ENCODE measurements at places on chromosomes 11 and 22.
A peak's percentile ranks its signal among the peaks of the same experiment; 100 is the strongest.

DNA sequence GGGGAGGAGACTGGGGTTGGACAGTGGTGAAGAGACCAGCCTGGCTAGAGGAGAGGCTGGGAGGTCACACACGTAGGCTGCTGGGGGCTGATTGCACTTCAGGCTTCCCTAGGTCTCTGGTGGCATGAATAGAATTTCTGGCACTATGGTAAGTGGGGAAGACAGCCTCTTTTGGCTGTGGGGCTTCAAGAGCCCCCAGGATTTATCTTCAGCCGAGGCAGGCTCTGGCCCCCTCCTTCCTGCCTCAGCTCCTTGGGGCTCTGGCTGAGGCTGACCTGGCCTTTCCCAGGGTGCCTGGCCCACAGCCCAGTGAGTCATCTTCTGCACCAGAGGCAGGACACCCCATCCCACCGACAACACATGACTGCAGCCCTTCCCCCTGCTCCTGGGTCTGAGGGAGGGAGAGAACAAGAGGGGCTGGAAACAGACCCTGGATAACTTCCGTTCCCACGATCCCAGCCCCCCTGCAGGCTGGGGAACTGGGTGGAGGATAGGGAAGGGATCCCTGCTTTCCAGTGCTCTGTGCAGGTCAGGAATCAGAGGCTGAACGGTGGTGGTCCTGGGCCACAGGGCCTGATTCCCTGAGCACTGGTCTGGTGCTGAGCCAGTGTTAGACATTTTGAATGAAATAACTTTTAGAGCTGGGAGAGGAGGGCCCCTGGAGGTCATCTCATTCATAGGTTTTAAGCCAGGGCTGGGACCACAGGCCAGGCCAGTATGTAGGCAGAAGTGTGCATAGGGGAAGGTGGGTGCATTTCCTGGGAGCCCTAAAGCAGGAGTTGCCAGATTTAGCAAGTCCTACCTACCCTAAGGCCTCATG is 26.5 kb downstream of the ARHGEF17 start:
- DNase-seq: peak; percentile 91

- DNase-seq: no peak
Observed at GRCh38 chr22:42985531-42985905, 29.4 kb downstream of the PACSIN2 start.

GRCh38 chr22:45600790-45601730 is 70.6 kb upstream of the ATXN10 start:
- DNase-seq: peak; percentile 85

DNA sequence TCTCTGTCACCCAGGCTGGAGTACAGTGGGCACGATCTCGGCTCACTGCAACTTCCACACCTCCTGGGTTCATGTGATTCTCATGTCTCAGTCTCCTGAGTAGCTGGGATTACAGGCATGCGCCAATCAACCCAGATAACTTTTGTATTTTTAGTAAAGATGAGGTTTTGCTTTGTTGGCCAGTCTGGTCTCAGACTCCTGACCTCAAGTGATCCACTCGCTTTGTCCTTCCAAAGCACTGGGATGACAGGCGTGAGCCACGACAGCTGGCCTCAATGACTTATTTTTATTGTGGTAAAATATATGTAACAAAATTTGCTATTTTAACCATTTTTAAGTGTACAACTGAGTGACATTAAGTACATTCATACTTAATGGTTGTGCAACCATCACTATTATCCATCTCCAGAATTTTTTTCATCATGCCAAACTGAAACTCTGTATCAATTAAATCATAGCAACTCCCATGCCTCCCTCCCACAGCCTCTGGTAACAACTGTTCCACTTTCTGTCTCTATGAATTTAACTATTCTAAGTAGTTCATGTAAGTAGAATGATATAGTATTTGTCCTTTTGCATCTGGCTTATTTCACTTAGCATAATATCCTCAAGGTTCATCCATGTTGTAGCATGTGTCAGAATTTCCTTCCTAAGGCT is 50.7 kb upstream of the CWF19L2 start:
- DNase-seq: no peak

- DNase-seq: no peak
Observed at GRCh38 chr11:69461272-69461962, 20.0 kb upstream of the LINC01488 start.

DNA sequence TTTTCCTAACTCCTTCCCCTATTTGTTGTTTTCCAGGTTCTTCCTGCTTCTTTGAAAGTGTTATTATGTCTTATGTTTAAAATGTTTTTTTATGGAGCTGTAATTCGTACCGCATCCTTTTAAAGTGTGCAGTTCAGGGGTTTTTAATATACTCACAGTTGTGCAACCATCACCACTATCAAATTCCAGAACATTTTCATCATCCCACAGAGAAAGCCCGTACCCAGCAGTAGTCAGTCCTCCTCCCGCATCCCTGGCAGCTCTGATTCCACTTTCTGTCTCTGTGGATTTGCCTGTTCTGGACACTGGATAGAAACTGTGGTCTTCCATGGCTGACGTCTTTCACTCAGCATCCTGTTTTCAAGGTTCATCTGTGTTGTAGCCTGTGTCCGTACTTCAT is 73.7 kb downstream of the JAM3 start:
- DNase-seq: peak; percentile 59

DNA sequence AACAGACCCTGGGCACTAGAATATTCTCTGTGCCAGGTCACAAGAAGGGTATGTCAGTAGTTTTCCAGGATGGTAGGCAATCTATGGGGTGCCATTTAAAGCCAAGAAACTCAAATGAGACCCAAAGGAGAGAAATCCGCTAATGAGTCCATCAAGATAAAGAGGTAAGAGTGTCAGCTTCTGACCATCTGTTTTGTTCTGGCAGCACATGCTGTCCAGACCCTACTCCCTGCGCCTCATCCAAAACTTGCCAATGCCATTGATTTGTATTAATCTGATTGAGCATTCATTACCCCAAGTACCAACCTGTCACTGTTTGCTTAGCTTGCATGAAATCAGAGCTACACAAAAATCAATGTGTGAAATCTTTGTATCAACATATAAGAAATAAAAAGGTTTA is 229.0 kb downstream of the BLID start:
- no peak for DNase-seq

DNA sequence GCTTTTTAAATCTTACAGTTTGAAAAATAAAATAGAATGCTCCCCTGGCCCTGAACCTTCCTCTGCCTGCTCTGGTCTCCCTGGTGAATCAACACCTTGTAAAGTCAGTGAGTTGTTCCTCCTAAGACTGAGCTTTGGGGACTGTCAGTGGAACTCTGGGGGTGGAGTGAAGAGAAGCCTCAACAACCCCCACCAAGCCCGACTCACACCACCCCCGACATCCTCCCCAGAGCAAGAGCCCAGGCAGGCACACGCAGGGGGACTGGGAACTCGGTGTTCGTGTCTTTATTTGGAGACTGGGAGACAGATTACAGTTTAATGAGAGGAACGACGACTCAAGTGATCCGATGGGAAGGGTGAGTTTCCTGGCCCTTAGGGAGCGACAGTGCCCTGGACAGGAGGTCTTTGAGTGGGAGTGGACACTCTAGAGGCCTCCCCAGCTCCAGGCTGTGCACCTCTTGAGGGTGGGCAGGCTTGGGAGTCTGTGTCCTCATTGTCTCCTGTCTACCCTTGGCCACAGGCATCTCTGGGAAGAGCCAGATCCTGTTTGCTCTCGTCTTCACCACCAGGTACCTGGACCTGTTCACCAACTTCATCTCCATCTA is 6.2 kb downstream of the KDELR3 start:
- DNase-seq: no peak

DNA sequence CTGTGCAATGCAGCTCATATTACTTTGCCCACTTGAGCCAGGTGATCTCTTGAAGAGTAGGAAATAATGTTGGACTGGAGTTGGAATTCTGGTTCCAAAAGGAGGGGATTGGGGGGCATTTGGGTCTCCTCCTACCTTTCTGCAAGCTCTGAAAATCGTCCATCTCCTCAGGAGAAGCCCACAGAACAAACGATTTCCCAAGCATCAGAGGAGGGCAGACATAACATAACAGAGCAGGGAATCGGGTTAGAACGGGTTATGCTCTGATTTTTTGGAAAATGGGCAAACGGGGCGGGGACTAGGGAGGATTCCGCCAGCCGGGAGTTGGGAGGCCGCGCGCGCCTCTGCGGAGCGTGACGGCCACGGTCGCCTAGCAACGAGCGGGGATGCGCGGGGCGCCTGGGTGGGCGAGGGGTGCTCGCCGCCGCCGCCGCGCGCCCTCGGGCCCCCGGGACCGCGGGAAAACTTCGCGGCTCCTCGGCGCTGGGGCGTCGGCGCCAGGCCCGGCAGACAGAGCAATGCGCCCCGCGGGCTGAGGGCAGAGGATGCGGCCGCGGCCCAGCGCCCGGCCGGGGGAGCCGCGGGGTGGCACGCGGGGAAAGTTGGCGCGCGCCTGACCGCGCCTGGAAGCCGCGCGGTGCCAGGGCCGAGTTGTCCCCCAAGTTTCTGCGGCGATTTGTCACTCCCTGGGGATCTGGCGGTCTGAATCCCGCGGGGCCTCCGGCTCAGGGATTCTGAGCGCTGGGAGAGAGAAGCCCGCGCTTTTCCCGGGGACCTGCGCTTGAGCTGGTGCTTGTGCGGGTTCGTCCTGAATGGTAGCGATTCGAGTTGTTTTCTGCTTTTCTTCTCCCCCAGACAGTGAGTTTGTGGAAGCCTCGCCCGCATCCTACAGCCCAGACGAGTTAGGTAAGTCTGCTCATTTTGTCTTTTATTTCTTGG is 27.8 kb upstream of the AMOTL1 start:
- no peak for DNase-seq

- peak; percentile 54 for DNase-seq
Observed at GRCh38 chr11:789943-790342, at the start of gene CEND1. CEND1 (minus strand) TSS chr11:790090; CDS start chr11:788576, 1,514 bp downstream.

- peak; percentile 8 for DNase-seq
Observed at GRCh38 chr11:9313648-9314290, 624 bp downstream of the TMEM41B start.

- no peak for DNase-seq
Observed at GRCh38 chr11:36093548-36093947, 149.7 kb downstream of the LDLRAD3 start.

GRCh38 chr11:20672575-20672974 is 3.2 kb downstream of the NELL1 start:
- DNase-seq: no peak

GRCh38 chr22:29029202-29030000 is 32.2 kb downstream of the C22orf31 start:
- DNase-seq: no peak

DNA sequence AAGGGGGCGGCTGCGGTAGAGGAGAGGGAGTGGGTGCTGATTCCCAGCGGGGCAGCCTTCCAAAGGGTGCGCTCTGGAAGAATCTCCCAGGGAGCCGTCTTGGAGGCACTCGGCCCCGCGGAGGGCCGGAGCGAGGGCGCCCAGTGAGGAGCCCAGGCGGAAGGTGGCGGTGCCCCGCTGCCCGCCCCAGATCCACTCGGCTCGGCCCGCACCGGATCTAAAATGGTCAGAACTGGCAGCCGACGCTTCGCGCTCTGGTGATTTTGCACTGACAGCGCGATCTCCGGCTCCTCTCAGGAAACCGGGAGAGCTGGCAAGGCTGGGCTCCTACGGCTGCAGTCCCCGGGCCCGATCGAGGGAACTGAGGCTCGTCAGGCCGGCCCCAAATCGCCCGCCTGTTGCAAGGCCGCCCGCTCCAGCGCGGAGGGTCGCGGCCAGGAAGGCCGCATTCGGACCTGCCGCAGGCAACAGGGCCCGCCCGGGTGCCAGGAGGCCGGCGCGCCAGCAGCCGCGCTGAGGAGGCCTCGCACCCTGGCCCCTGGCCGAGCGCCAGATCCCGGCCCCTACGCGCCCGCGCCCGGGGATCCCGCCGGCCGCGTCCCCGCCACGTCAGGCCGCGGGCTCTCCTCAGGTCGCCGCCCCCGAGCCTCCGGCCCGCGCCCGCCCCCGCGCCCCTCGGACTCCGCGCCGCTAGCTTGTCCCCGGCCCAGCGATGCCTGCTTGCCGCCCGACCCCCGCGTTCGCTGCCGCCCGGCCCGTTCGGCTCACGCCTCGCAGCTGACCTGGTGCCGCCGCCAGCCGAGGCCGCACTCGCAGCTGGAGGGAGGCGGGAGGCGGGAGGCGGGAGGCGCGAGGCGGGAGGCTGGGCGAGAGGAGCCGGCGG is at the start of gene KLHL22:
KLHL22 (minus strand) TSS at position 818 of the 883 bp plus-strand sequence. CDS start 6,584 bp downstream, outside the sequence.
- peak; percentile 26 for DNase-seq

DNA sequence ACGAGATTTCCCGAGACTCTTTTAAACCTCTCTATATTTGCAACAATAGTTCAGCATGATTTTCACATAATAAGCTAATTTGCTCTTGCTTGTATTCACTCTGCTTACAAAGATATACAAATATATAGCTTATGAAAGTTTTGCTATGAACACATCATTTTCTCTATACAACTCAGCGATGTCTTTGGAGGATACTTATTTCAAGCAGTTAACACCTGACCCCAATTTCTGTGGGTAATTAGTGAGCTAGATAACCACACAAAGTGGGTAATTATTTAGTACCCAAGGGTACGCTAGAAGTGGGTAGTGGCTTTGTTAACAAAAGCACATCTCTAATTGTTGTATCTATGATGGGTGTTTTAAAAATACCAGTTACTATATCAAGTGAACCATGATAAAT is 12.3 kb downstream of the BLID start:
- no peak for DNase-seq

DNA sequence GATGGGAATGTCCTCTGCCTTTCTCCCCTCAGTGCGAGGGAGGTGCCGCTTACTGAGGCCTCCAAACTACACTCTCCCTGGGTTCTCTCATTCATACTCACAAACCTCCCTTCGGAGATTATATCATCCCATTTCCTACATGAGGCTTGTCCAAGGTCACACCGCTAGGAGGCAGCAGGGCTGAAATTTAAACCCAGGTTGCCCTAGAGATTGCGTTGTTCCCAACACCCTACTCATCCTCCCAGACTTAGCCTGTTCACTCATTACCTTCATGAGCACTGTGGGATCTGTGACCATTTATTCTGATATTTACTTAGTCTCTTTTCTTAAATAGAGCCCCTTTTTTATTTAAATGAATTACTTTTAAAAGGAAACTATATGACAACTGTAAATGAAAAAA is 31.1 kb downstream of the SDHAF2 start:
- no peak for DNase-seq

DNA sequence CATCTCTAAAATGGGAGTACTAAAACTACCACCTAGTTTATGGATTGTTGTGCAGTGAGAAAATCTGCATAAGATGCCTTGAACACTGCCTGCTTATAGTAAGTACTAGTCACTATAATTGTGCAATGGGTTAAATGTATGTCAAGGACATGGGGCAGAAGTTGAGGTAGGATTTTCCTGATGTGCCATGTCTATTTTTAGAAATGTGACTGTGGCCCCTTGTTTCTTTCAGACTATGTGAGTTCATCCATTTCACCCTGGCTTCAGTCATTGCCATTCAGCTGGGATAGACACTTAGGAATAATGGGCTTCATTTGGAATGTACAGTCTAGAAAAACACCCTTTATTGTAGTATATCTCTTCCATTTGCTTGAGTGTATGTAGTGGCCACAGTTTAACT is 51.4 kb downstream of the BDNF start:
- DNase-seq: peak; percentile 56

DNA sequence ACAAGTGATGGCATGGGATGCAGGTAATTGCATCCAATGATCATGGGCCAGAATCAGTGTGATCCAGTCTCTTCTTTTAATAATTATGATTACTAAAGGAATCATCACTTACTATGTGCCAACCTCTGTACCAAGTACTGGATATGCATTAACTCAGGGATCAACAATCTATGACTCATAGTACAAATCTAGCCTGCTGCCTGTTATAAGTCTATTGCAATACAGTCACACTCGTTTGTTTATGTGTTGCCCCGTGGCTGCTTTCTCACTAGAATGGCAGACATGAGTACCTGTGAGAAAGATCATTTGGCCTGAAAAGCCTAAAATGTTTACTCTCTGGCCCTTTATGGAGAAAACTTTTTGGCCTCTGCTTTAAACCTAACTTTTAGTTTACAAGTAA is 45.0 kb downstream of the OR6Q1 start:
- DNase-seq: peak; percentile 79

- no peak for DNase-seq
Observed at GRCh38 chr11:93500759-93501158, 42.4 kb downstream of the SMCO4 start.

Measured in IMR-90 (cell line).